Karpas-422 (cell line): ENCODE measurements at places on chromosomes 12 and 14.
A peak's percentile ranks its signal among the peaks of the same experiment; 100 is the strongest.

DNA sequence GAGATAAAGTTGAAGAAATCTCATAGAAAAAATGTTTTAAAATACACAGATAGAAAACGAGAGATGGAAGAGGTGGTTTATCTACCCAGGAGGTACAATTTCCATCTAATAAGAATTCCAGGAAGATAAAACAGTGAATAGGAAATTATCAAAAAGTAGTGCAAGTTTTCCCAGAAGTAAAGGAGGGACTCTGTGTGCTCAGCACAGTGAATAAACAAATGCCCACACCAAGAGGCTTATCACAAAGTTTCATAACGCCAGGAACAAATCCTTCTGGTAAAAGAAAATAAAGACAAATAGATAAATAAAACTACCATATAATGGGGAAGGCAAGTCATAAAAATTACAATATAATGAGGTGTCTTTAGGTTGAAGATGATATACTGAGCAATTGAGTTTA is 179.0 kb downstream of the SLC41A2 start:
- no peak for DNase-seq

- DNase-seq = no peak
Observed at GRCh38 chr14:55588259-55588699, 8.3 kb downstream of the KTN1 start.

DNA sequence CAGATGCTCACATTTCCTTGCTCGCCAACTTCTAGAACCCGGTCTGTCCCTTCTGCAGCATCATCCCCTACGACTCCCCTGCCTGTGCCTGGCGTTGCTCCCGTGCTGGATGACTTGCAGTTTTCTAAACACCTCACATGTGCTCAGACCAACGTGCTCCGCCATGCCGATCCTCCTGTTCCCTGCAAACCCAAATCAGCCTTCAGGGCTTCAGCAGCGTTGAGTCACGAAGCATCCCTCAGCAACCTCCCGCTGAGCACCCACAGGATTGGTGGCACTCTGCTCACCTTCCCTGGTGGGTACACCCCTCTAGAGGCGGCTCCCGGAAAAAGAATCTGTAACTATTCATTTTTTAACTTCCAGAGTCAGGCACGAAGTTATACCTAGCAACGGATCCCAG is 2.8 kb upstream of the PIWIL1 start:
- peak; percentile 11 for DNase-seq

- DNase-seq = no peak
Observed at GRCh38 chr12:60539592-60539991, 943.8 kb downstream of the SLC16A7 start.

DNA sequence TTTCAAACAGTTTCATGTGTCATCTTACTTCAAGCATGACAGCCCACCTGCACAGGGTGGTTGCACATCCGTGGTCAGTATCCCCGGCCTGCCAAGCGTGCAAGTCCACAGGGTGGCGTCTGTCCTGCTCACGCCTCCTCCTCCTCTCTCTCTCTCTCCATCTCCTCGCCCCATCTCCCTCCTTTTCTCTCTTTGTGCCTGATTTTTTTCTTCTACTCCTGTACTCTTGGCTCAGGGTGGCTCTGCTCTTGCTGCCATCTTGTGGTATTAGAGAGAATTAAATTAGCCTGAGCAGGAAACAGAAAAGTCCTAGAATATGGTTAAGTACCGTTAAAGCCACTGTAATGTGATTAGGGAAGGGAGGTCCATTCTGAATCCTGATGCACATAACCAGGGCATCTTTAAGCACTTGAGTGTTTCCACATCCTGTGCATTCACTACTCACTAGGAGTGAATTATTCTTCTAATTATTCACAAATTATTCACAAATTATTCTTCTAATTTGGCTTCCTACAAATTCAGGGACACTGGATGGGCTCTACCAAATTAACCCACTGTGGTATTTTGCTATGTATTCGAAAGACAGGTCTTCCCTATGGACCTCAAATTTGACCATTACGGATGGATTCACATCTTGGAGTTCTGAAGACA is 25.5 kb upstream of the DTX1 start:
- DNase-seq = peak; percentile 78

- DNase-seq = no peak
Observed at GRCh38 chr14:75831455-75831854, 150.3 kb downstream of the TGFB3 start.

- no peak for DNase-seq
Observed at GRCh38 chr12:1282670-1283315, 291.8 kb downstream of the ERC1 start.

DNA sequence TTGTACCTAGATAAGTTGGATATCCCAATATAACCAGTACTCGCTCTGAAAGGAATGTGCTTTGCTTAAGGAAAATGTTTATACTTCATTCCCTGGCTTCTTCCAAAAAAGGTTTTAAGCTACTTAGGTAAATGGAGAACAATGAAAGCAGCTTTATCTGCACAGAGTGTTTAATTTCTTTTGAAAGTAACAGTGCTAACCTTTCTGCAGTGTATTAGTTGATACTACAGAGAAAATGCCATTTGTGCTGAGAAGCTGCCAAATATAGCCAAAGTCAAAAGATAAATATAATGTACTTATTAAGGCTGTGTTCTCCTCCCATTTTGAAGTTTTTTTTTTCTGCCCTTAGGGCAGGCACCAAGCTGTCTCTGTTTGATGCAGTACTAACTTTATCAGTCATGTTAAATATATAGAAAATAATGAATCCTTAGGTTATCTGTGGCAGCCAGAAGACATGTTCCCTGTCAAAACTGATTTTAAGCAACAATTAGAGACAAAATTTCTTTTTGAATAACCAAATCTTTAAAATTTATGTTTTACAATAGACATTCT is 145.4 kb upstream of the KITLG start:
- DNase-seq = no peak

DNA sequence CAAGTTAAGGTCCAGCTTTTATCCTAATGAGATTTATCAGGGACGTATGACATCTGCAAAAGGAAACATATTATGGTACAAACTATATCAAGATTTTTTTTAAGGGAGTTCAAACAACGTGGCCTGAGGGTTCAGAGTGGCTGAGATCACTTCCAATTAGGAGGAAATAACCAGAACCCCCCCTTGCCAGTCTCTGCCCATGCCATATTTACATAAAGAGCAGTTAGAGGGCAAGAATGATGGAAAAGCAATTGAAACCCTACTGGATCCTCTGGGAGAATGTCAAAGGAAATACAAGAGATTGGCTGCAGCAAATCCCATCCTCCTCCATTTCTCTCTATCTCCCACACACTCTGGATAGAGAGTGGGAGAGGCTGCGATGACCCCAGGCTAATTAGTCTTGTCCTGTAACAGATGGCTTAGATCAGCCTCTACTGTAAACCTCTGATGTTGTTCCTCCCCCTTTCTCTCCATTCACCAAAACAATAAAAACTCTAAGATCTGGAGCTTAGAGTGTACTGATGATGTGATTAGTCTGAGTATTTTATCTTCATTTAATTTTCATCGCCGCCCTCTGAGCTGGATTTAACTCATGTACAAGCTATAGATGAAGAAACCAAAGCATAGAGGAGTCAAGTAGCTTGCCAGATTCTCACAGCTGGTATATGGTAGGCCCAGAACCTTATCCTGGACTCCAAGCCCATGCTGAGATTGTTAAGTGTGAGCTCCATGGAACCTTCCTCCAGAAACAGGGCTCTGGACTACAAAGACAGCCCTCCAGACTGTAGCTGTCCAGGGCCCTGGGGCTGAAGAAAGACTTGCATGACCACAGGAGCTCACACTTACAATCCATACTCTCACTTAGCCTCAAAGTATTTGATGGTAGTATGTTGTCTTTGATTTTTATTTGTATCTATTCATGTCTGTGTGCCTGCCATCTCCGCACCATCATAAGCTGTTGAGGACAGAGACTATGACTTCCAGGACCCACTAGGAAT is 54.1 kb upstream of the GNG2 start:
- no peak for DNase-seq

DNA sequence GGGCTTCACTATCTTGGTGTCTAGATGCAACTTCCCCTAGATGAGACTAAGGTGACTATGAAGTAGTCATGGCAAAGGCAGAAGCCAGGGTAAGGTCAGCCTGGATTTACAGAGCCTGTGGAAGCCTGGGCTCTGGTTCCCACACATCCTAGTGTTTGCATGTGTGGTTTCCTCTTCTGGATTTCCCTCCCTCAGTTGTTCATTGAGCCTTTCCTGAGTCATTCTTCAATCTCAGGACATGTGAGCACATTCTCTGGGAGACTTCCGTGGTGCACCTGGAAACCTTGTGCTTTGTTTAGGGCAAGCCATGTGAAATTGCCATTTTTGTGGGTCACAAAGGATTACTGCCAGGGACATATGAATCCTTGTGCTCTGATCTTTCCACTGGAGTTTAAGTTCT is 236.6 kb downstream of the C12orf75 start:
- DNase-seq = no peak

DNA sequence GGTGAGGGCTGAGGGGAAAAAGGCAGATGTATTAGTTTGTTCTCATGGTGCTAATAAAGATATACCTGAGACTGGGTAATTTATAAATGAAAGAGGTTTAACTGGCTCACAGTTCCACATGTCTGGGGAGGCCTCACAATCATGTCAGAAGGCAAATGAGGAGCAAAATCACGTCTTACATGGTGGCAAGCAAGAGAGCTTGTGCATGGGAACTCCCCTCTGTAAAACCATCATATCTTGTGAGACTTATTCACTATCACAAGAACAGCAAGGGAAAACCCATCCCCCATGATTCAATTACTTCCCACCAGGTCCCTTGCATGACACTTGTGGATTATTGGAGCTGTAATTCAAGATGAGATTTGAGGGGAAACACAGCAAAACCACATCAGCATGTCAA is 1220.9 kb downstream of the GALC start:
- DNase-seq = no peak

DNA sequence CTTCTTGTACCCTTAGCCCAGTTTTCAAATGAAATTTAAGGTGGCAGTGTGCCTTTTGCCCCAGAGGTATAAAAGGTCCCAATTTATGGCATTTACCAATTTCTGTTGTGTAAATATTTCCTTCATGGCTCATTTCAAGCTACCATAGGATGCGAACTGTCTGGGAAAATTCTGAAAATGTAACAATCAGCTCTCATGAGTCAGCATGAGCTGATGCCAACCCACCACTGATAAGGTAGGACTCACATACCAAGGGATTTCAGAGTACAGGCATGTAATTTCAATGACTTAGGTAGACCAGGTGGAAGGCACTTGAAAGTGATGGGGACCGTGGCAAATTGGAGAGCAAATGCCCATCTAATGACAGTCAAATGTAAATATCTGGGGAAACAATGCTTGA is 169.5 kb downstream of the TTC8 start:
- no peak for DNase-seq

DNA sequence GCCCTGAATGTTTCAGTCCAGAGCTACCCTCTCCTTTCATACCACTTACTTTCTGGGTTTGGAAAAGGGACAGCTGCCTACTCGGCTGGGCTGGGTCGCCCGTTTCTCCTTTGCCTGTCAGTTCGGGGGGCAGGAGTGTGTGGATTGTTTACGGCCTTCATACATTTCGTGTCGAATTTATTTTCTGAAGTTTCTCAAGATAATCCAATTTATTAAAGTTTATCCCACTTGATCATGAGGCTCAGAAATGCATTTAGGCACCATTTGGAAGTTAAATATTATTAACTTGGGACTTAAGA is 608 bp downstream of the ZNF410 start:
- DNase-seq = no peak

DNA sequence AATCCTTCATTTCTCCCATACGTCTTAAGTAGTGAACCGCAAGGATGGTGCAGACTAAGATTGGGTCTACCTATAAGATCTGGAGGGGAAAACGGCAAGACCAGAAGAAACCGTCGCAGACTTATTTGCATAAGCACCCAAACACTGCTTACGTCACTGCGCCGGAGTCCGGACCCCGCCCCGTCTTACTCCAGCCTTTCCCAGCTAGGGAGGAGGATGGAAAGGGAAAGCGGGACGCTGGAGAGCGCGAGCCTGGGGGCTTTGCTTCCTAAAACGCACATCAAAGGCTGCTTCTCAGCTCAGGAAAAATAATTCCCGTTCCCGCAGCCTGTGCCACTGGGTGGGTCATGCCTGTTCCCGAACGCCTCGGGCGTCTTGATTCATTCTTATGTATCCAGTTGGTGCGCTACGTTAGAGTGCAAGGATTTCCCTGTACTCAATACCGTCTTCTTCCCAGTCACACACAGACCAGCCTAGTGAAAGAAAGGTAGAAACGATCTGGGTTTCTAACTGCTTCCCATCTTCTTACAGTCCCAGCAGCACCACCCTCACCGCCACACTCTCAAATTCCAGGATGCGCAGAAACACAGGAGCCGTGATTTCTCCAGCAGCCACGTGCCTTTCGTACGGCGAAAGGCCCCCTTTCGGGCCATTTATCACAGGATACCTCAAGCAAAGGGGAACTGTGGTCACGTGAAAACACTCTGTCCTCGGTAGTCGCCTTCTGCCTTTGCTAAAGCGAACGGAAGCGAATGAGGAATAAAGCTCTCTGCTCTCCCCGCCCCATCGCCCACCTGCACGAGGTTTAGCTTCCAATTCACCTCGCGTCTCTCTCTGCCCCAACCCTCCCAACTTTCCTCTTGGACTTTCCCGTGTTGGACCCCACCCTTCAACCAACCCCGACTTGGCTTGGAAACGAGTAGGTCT is 1.1 kb downstream of the SLC6A15 start:
- DNase-seq = no peak

DNA sequence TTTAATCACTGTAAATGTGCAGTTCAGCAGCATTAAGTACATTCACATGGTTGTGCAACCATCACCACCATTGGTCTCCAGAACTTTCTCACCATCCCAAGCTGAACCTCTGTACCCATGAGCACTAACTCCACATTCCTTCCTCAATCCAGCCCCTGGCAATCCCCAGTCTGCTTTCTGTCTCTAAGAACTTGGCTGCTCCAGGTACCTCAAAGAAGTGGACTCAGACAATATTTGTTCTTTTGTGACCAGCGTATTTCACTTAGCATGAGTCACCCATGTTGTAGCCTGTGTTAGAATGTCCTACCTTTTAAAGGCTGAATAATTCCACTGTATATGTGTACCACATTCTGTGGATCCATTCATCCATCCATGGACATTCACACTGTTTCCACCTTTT is 64.6 kb downstream of the SLC24A4 start:
- DNase-seq = no peak

DNA sequence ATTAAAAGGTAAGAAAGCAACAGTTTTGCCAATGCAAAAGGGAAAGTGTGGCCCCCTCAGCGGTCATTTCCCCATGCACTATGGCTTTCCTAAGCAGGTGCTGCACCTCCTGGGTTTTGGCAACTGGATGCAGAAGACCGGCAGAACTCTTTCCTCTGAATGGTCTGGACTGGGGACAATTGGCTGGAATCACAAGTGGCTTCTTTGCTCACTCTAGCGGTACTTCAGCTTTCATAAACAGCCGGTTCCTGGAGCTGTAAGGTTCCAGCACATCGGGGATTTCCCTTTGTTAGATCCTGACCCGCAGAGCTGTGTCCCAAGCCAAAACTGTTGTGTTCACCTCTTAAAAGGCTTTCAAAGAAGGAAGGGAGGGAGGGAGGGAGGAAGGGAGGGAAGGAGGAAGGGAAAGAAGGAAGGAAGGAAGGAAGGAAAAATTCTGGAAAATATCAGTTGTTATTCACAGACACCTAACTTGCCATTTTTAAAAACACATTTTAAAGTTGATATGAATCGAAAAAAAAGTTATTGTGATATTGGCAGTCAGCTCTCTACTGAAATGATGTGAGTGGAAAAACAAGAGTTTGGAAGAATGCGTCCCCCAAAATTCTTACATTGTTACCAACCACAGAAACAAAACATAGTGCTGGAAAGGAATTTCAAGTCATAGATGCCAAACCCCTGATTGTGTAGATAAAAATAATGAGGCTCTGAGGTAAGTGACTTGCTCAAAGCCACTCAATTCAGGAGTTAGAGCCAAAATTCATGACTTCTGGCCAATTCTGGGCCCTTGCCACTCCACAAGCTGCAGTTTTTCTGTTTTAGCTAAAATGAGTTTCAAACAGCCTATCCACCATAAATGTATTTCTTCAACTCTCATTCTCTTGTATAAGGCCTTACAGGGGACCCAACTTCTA is 220.6 kb upstream of the HMGA2 start:
- DNase-seq = no peak
